ENCODE measurements at places on chromosomes 7 and 10. TPM values are rescaled to one million over a fixed set of nuclear protein-coding genes. Genes with fewer than 3 reads are reported as not detected.

GRCh38 chr7:117064688-117065087, 111.4 kb downstream of the ST7 start:
- DNase-seq: no peak

- no peak for DNase-seq
Observed at GRCh38 chr10:28177944-28178637, 124.8 kb downstream of the MPP7 start.

DNA sequence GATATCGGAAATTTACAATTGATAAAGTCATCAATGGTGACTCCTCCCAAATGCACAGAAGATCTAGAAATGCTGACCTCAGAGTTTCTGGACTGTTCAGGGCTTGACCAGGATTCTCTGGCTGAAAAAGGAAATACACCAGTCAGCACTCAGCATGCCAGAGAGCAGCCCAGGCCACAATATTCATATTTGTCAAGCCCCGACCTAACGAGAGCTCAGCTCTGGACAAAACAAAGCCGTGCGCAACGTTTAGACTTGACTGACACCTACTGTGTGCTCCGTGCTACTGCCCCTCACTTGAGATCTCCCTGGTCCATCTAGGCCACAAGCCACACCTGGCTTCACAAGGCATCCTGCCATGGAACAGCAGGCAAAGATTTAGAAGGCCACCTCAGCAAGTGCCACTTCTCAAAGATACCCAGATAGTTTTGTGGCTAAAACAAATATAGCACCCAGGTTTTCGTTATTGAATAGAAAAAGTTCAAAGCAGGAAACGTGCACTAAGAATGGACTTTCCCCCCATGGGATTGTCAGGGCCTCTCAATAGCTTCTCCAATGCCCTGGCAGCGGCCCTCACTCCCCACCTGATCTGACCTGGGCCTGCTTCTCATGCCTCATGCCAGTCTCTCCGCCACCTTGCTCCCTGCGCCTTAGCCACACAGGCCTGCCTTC, 218.3 kb downstream of the FAM107B start:
- DNase-seq: no peak

- DNase-seq: no peak
Observed at GRCh38 chr10:70433581-70434280, 7.8 kb downstream of the NODAL start.

DNA sequence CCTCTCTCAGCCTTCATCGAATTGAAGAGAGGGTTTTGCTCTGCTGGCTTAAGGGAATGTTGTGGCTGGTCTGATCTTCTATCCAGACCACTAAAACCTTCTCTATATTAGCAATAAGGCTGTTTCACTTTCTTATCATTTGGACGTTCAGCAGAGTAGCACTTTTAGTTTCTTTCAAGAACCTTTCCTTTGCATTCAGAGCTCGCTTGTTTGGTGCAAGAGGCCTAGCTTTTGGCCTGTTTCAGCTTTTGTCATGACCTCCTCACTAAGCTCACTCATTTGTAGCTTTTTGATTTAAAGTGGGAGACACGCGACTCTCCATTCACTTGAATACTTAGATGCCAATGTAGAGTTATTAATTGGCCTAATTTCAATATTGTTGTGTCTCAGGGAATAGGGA, 3.9 kb downstream of the MPP7 start:
- DNase-seq: no peak

- DNase-seq: no peak
Observed at GRCh38 chr10:96639899-96640298, 53.1 kb upstream of the TM9SF3 start.

The NUTM2B gene
- 0.25 TPM for polyA plus RNA-seq

GRCh38 chr10:130933008-130933390, 378.5 kb downstream of the TCERG1L start:
- DNase-seq: no peak

The LRRC27 gene
- 10.0 TPM for polyA plus RNA-seq
